Stimulated activated CD8-positive, alpha-beta memory T cell treated with anti-CD3 and anti-CD28 coated beads, Interleukin-4, amount 100 ng/mL, for 1 hour (primary cell): ENCODE measurements at places on chromosomes 2 and 18.

DNA sequence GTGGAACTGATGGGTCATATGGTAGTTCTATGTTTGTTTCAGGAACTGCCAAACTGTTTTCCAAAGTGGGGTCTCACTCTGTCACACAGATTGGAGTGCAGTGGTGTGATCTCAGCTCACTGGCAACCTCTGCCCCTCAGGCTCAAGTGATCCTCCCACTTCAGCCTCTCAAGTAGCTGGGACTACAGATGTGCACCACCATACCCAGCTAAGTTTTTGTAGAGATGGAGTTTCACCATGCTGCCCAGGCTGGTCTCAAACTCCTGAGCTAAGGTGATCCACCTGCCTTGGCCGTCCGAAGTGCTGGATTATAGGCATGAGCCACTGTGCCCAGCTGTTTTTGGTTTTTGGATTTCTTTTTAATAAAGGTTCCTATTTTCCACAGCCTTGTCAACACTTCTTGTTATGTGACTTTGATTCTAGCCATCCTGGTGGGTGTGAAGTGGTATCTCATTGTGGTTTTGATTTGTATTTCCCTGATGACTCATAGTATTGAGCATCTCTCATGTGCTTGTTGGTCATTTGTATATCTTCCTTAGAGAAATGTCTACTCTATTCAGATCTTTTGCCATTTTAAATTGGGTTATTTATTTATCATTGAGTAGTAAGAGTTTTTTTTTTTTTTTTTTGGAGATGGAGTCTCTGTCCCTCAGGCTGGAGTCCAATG lies 22.8 kb downstream of the NPC1 start:
- no peak for DNase-seq

GRCh38 chr18:33706391-33706790 lies 128.4 kb downstream of the ASXL3 start:
- no peak for DNase-seq

- DNase-seq: no peak
Measured at GRCh38 chr2:227706859-227707258, 11.0 kb downstream of the SLC19A3 start.

- no peak for DNase-seq
Measured at GRCh38 chr2:162430323-162430722, 86.4 kb downstream of the GCA start.

DNA sequence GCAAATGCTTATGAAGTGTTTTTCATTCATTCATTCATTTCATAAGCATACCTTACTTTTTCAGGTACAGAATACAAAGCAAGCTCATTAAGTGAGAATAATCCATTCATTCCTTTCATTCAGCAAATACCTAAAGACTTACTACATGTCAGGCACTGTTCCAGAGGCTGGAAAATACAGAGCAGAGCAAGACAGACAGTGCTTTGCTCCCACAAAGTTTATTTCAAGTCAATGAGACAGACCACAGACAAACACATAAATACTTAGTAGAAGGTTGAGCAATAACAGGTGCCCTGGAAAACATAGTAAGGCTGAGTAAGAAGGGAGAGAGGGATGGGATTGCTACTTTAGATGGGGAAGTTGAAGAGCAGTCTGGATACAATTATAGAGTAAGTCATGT lies 309.8 kb downstream of the C1D start:
- DNase-seq: no peak

DNA sequence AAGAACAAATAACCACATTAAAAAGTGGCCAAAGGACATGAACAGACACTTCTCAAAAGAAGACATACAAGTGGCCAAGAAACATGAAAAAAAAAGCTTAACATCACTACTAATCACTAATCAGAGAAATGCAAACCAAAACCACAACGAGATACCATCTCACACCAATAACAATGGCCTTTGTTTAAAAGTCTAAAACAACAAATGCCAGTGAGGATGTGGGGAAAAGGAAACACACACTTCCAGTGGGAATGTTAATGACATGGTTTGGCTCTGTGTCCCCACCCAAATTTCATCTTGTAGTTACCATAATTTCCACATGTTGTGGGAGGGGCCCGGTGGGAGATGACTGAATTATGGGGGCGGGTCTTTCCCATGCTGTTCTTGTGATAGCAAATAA lies 147.1 kb downstream of the GALNT1 start:
- DNase-seq: no peak

GRCh38 chr2:239418918-239419317 lies 18.1 kb upstream of the HDAC4 start:
- no peak for DNase-seq
